ENCODE measurements at places on chromosomes 3 and 15.

GRCh38 chr3:119456469-119456868 lies 6.9 kb downstream of the TMEM39A start:
- no peak for DNase-seq

DNA sequence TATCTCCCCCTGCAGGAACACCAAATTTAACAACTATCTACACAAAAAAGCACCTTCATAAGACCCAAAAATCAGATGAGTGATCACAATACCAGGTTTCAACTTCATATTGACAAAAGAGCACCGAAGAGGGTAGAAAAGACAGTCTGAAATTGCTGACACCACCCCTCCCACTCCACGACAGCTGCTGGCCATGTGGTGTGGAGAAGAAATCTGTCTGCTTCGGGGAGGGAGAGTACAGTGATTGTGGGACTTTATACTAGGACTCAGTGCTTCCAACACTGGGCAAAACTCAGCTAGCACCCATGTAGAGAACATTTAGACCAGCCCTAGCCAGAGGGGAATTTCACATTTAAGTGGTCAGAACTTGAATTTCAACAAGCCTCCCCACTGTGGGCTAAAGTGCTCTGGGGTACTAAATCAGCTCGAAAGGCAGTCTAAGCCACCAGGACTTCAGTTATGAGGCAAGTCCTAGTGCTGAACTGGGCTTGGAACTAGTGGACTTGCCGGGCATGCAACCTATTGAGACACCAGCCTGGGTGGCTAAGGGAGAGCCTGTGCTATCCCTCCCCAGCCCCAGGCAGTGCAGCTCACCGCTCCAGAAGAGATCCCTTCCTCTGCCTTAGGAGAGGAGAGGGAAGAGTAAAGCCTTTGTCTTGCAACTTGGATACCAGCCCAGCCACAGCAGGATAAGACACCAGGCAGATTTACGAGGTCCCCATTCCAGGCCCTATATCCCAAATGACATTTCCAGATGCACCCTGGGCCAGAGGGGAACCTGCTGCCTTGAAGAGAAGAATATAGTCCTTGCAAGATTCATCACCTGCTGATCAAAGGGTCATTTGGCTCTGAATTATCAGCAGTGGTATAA lies 44.6 kb upstream of the POU1F1 start:
- DNase-seq, result peak; percentile 19

- no peak for DNase-seq
Measured at GRCh38 chr3:4552811-4553210, 59.7 kb downstream of the ITPR1 start.

- DNase-seq, result no peak
Measured at GRCh38 chr3:124916837-124917409, 17.6 kb downstream of the MUC13 start.

DNA sequence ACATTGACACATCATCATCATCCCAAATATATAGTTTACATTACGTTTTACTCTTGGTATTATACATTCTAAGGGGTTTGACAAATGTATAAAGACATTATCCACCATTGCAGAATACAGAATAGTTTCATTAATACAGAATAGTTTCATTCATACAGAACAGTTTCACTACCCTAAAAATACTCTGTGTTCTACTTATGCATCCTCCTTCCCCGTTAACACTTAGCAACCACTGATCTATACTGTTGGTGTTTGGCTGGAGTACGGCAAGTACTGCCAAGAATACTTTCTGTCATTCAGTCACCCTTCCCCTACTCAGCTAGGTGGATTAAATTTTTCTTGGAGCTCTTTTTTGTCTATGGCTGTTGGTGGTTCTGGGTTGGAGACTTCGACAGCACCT lies 33.4 kb downstream of the LEKR1 start:
- no peak for DNase-seq

DNA sequence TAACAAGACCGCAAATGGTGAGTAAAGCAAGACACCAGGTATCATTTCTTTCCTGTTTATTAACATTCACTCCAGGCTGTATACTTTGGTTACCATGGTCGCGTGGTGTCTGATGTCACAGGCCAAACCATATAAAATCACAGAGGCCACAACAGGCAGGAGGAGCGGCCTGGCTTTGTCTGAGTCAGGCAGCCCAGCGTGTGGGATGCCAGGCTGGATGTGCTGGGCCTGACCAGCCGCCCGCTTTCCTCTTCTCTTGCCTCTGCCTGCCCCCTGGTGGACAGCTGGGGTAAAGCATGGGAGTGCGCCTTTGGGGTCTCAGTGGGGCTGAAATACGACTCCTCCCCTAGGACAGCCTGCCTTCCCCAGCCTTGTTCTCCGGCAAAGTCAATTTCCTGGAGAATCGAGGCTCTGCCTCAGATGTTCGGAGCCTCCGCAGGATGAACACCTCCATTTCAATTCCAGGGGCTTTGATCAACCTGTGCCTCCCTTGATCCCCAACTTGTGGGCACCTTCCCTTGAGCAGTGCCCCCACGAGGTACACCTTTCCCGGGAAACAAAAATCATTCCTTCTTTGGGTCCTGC lies 78.2 kb downstream of the CCNL1 start:
- no peak for DNase-seq

DNA sequence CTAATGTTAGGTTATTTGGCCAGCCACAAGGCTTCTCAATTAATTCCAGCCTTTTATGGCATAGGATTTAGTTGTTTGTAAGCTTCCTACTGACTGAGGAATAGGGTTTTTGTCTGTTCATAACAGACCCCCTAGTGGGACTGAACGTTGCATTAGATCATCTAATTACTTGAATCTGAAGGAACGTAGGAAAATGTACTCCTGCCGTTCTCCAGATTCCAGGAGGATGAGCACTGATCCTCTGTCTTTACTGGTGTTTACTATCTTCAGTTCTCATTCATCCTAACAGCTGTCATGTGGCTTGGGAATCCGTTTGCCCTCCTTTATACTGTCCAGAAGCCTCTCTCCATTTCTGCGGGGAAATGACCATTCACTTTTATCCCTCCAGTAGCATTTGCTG lies 52.7 kb downstream of the RAD54L2 start:
- DNase-seq, result no peak

DNA sequence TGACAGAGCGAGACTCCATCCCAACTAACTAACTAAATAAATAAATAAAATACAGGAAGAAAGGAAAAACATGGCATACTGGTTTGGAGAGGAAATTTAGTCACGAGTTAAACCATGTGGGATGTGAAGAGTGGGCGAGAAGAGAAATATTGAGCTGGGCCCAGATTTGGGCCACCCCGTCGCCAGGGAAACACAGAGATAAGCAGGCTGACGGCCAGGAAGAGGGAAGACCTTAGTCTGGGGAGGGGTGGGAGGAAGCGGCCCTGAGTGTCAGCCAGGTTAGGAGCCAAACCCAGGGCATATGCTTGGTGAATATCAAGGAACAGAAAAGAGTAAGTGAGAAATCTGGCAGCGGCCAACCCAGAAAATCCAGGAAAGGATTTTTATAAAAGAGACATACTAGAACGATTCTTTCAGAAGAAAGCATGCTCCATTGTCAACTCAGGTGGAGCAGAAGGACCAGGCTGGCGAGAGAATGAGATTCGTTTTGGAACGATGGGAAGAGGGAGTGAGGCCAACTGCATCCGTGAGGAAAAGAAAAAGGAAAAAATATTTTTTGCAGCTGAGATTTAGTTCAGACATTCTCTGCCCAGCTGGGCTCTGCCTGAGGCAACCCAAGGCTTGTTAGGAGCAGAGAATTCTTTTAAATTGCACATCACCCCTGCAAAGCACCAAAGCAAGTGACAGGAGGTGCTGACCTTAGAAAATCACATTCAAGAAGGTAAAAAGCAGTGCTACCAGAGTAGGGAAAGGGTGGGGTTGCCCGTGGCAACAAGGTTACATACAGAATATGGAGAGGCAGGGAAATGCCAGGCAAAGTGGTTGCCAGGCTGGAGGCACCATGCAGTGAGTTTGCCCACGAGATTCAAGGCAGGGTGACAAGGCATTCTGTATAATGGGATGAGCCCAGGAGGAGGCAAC lies 59.3 kb upstream of the RAD18 start:
- no peak for DNase-seq

GRCh38 chr15:83062768-83063180 lies 4.3 kb downstream of the BTBD1 start:
- DNase-seq, result no peak

- no peak for DNase-seq
Measured at GRCh38 chr15:27254055-27254454, 283.1 kb downstream of the GABRG3 start.

- DNase-seq, result no peak
Measured at GRCh38 chr15:31050953-31051352, 50.6 kb downstream of the TRPM1 start.

- DNase-seq, result no peak
Measured at GRCh38 chr3:194832346-194833104, 146.8 kb downstream of the FAM43A start.

DNA sequence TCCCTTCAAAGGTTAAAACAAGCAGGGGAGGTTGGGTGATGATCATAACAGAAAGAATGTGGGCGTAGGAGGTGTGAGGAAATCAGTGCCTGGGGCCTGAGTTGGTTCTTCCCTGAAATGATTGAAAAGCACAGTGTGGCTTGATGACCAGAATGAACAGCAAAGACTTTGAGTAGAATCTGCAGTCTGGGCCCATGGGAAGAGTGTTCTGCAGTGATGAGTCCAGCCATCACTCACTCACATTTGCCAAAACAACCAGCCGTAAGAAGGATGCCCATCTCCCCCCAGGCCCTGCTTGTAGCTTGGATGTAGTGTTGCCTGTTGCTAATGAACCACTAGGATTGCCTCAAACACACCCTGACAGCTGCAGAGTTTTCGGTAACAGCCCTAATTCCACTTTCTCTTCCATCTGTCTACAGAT lies 67.9 kb downstream of the VGLL3 start:
- DNase-seq, result no peak
